Jurkat, Clone E6-1 (cell line): ENCODE measurements at places on chromosomes 11 and 22.

DNA sequence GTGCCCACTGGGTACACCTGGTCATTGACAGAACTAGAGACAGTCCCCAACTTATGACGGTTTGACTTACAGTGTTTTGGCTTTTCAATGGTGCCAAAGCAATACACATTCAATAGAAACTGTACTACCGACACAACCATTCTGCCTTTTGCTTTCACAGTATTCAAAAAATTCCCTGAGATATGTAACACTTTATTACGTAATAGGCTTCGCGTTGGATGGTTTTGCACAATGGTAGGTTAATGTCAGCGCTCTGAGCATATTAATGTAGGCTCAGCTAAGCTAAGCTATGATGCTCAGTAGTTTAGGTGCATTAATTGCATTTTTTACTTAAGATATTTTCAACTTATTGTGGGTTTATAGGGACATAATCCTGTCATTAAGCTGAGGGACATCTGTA lies 105.1 kb upstream of the B3GAT1 start:
- no peak for DNase-seq

DNA sequence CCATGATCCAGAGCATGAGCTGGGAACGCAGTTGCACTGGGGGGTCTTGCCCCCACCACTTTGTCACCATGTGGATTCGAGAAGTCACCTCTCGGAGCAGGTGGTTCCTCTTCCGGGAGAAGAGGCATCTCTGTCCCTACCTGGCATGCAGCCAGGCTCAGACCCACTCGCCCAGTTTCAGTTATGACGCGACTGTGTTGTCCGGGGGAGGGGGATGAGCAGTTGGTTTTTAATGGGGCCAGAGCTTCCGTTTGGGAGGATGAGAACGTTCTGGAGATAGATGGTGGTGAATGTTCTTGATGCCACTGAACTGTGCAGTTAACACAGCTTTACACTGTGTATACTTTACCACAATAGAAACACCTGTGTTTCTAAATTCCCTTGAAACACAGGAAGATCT lies 41.5 kb downstream of the DHCR7 start:
- peak; percentile 65 for DNase-seq

GRCh38 chr11:116837231-116838091 lies at the start of gene APOA1:
TSS of gene APOA1 (minus strand) at chr11:116837622. CDS start at chr11:116837387, 235 bp downstream.
- DNase-seq, result no peak

DNA sequence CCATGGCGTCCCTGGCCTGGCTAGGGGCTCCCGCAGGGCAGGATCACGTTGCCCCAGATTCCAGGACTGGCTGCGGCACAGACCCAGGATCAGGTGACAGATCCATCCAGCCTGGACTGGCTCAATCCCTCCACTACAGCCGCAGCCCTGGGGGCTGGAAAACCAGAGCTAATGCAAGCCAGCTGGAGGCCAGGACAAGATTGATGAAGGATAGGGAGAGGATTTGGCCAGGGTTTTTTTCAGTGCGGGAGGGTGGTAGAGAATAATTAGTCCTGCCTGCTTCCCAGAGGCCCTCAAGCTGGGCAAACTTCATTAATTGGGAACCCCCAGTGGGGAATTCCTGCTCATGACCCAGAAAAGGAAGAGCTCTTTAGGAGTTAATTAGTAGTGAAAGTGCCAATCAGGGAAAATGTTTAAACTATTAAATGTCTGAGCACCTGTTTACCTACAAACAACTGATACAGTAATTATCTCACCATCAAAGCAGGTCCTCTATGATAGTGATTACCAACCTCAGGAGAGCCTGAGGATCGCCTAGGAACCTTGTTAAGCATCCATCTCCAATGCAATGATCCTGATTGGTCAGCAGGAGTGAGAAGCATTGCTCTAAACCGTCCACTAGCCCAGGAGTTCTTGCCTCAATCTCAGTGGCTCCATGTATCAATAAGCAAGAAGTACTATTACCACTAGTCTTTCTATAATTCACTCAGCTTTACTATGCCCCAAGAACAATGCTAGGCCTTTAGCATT lies 33.0 kb upstream of the MYOD1 start:
- DNase-seq, result no peak

GRCh38 chr22:50260434-50260800 lies 1.1 kb downstream of the MAPK12 start:
- DNase-seq, result no peak

DNA sequence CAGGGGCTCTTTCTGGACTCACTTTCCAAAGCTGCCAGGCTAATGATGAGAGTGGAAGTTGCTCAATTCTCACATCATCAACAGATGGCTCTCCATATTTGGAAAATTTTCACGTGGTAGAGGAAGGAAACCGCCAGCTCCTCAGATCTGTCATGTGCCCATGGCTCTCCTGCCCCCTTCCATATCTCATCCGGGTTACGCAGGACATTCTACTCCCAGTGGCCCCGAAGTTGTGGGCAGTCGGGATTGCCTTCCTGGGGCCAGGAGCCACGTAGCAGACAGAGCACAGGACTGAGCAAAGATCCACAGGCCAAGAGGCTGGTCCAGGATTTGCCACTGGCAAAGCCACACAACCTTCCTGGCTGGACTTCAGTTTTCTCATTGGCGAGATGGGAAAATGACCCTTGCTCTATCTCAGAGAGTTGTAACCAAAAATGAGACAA lies 38.8 kb downstream of the RPUSD4 start:
- DNase-seq, result no peak

GRCh38 chr11:31800398-31801265 lies 10.5 kb downstream of the PAX6 start:
- no peak for DNase-seq

GRCh38 chr11:9774591-9775397 lies 110.9 kb downstream of the SWAP70 start:
- no peak for DNase-seq

DNA sequence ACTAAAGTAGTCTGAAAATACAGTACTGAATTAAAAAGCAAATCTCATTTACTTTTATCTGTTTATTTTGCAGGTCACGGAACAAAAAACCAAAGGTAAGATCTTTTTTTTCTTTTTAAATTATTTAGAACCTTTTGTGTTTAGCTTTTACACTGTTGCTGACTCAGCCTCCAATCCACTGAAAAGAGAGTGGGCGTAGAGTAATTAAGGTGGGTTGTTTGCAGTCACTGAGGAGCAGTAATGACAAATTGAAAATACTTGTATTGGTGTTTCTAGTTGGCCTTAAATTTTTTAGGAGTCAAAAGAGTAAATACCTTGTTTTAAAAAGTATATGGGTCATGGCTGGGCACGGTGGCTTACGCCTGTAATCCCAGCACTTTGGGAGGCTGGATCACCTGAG lies 73.4 kb downstream of the TNRC6B start:
- no peak for DNase-seq

DNA sequence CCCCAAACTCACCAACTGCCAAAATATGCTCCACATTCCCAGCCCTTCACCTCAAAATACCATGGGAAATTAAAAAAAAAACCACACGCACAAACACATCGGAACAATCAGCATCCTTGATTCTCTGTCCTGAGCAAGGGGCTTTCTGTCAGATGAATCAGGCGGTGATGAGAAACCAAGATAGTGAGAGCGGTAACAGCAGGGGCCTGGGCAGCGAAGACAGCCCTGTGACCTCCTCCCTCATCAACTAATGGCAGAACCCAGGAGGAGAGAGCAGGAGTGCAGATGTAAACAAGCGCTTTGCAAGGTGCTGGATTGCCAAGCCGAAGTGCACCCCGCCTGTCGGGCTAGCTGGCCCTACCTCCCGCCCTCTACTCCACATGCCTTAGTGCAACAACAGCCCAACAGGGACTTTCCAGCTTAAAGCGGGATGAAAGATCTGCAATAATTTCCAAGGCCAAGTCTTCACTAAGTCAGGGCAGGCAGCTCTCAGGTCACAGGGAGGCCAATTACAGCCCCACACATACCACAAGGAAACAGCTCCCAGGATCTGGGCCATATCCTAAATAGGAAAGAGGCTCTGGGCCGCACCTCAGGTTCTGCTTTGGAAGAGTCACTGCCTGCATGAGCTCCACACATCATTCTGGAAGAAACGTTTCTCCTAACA lies 72.2 kb upstream of the BID start:
- no peak for DNase-seq

- DNase-seq, result peak; percentile 58
Observed at GRCh38 chr11:77879218-77879617, 58.3 kb downstream of the AAMDC start.

- DNase-seq, result no peak
Observed at GRCh38 chr11:45209000-45209879, 62.8 kb downstream of the PRDM11 start.

- DNase-seq, result no peak
Observed at GRCh38 chr11:95816037-95816436, 25.7 kb downstream of the CEP57 start.

- DNase-seq, result no peak
Observed at GRCh38 chr11:71112990-71113389, 139.4 kb downstream of the SHANK2 start.

DNA sequence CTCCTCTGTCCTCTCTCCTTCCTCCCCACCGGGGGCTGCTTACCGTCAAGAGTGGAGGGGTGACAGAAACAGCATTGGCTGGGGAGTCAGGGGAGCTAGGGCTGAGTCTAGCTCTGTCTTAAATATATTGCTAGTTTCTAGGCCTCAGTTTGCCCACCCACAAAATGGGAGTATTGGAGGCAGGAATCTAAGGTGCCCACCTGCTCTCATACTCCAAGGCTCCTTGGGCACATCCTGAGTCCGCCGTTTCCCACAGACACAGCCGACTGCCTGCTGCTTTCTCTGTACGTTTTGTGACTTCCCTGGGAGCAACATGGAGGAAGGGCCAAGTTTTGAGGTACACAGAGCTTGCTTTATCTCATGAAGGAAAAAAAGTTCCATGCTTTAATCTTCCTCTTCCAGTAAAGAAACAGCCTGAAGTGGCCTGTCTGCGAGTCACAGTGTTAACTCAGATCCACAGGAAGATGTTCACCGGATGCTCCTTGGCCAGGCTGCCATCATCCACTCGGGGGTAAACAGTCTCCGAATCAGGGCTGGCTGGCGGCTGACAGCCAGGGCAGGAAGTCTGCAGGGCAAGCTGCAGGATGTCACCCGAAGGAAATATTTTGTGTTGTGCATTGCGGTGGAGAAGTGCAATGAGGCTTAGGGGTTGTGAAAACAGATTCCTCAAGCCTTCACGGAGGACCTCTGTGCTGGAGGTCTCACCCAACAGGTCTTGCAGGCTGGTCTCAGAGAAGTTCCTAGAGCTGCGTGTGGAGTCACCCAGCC lies 11.0 kb upstream of the CERK start:
- DNase-seq, result peak; percentile 65

DNA sequence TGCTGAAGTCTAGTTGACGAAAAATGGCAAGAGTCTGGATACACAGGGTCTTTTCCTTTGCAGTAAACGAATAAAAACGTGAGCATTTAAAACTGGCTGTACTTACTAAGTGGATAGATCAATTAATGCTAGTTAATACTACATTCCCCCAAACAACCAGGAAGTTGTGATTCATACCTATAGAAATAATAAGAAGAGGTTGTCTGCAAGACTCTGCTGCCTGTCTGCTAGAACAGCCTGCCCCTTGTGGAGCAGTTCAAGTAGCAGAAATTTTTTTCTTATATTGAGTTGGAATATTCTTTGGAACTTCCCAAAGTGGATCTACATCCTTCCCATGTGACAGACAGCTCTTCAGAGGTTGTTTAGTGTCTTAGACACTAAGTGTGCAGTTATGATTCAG lies 86.8 kb downstream of the TEAD1 start:
- no peak for DNase-seq

GRCh38 chr22:45210991-45211390 lies 29.7 kb downstream of the KIAA0930 start:
- DNase-seq, result no peak

- no peak for DNase-seq
Observed at GRCh38 chr11:59283311-59283710, 70.6 kb upstream of the MPEG1 start.
